Stimulated activated CD4-positive, alpha-beta T cell treated with anti-CD3 and anti-CD28 coated beads, Interleukin-12 subunit alpha, Interleukin-12 subunit beta, amount 100 ng/mL, for 4 hours (primary cell): ENCODE measurements at places on chromosomes 1 and 21.
A peak's percentile ranks its signal among the peaks of the same experiment; 100 is the strongest.

DNA sequence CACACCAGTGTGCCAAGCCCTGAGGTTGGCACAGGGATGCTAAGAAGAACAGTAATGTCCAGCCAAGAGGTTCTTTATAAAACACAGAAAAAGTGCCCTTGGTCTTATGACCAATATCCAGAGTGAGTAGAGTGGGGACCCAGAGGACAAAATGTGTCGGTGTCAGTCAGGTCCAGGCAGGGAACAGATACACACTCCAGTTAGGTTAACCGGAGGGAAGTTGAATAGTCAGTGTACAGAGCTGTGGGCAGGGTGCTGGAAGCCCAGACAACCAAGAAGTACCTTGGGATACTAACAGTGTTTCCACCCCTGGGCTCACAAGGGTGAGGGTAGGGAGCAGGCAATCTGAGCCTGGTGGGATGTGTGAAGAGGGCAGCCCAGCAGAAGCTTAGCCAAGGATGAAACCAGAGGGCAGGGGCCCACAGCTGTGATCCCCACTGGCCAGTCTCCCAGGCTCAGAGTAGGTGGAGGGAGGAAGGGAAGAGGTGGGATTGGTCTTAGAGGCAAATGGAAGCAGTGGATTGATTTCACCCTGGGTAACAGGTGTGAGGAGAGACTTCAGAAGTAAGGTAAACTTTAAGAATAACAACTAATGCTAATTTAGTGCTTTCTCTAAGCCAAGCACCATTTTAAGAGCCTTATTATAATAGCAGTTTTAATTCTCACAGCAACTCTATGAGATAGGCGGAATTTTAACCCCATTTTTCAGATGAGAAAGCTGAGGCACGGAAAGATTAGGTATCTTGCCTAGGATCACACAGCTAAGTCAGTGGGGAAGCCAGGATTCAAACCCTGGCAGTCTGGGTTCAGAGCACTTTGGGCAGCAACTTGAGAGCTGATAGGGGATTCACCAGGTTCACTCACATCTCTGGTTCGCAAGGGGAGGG lies 143.4 kb upstream of the HOOK1 start:
- DNase-seq: no peak

- DNase-seq: no peak
These were observed 13.3 kb downstream of the ATF6 start for GRCh38 chr1:161779393-161779792.

DNA sequence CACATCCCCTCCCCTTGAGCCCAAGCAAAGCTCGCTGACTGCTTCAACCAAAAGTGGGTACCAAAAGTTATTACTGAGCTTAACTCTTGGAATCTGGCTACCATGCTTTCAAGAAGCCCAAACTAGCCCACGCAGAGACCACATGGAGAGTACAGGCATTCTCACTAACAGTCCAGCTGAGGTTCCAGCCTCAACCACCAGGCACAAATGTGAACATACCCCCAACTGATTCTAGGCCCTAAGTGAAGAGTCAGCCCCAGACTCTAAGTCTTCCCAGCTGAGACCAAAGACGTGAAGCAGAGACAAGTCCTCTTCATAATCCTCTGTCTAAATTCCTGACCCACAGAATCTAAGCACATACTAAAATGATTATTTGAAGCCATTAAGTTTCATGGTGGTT lies 36.8 kb downstream of the EVI5 start:
- DNase-seq: no peak

DNA sequence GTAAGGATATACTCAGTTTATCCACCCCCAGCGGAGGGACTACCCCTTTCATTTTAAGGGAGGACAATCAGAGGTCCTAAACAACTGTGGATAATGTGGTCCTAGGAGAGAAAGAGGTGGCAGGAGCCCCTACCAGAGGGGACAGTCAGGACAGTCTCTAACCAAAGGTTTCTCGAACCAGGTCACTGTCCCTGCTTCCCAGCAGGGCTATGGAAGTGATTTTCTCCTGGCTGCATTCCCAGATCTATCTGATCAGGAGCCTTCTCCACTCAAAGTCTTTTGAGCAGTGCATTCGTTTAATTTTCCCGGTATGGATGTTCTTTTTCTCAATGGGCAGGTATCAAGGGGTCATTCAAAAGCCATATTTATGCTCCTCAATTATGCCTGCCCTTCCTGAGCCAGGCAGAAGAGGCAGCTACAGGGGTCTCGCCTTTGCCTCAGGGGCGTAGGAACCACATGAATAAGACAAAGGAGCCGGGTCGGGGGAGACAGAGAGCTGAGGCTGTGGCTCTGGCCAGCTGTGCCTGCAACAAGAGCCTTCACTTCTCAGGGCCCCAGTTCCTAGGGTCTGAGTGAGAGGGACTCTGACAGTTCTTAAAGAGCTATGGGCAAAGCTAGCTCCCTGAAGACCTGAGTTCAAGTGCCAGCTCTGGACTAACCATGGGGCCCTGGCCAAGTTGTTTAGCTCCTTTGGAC lies 62.5 kb upstream of the DMRTB1 start:
- no peak for DNase-seq

GRCh38 chr1:226782845-226783601 lies 43.9 kb upstream of the ITPKB start:
- DNase-seq: no peak

DNA sequence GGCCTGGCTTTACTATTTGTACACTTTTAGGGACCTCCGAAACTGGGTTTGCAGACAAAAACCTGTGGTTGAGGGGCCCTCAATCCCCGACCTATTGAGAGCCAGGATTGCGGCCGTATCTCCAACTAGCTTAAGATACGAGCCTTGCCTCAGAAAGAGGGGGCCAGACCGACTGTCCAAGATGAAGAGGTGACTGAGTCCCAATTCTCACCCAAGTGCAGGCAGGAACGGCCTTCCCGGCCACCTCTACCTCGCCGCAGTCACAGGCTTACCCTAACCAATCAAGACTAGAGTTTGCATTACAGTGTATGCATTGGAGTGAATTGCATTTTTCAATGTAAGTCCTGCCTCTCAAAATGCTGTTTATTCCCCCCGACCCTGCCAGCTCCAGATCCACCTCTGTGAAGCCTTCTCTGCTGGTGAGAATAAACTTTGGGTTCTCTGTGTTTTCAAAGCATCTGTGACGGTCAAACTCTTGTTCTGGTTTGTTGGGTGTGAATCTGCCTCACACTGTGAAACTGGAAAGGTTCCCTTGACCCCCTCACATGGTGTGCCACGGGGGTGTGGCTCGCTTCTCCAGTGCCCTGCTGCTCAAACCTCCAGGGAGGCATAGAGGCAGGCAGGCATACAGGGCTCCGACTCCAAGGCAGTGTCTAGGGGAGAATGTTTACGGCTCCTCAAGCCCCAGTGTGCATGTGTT lies 62.2 kb upstream of the WLS start:
- no peak for DNase-seq

- no peak for DNase-seq
These were observed 261.8 kb downstream of the FOXD2 start for GRCh38 chr1:47699492-47700235.

DNA sequence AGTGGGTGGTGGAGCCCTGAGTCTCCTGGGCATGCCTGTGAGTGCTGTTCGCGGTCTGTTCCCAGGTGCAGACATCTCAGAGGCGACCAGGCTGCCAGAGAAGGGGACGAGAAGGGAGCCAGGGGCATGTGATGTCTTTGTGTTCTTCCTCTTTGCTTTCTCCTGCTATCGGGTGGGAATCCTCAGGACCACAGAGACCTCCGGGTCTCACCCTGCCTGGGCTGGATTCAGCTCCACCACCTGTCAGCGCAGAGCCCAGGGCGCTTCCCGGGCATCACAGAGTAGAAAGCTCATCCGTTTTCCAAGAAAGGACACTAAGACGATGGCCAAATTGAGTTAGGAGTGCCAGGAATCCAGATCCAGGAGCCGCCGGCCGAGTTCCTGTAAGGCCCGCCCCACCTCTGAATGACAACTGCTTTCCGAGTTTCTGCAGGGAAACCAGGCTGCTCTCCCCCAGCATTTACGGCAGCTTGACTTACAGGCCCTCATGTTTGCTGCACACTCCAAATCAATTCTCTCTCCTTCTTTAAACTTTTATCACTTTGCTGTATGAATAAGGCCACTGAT lies 130.8 kb downstream of the CAMTA1 start:
- no peak for DNase-seq

DNA sequence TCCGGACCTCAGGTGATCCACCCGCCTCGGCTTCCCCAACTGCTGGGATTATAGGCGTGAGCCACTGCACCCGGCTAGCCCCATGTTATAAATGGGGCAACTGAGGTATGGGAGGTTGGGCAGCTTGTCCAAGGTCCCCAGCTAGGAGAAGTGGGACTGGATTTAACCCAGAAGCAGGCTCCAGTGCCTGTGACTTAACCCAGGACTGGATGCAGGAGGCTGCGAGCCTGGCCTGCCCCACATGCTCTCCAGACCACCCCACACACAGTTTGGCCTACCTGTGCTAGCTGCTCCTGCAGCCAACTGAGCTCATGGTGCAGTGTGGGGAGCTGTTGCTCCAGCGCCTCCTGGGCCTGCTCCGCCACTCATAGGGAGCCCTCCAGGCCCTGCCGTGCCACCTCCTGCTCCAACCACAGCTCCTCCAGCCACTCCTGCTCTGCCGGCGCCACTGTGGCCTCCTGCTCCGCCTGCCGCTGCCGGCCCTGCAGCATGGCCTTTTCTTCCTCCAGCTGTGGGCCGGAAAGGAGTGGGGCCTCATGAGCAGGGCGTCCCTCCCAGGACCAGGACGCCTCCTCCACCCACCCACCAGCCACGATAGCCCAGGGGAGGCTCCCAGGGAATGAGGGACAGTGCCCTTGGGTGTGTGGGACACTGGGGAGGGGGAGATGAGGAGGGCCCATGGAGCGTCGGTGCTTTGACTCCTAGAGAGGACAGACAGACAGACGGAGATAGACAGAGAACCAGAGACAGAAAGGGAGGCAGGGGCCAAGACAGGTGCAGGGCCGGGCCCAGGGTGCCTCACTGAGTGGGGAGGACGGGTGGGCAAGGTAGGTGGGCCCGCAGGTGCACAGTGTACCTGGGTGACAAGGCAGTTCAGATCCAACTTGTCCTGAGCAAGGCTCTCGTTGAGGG lies 12.4 kb upstream of the NBPF1 start:
- no peak for DNase-seq

- no peak for DNase-seq
These were observed 115.5 kb upstream of the NCAM2 start for GRCh38 chr21:20882462-20883407.

GRCh38 chr1:180918519-180918918 lies 5.8 kb downstream of the KIAA1614 start:
- no peak for DNase-seq

GRCh38 chr1:60727552-60727951 lies 354.8 kb upstream of the NFIA start:
- no peak for DNase-seq

DNA sequence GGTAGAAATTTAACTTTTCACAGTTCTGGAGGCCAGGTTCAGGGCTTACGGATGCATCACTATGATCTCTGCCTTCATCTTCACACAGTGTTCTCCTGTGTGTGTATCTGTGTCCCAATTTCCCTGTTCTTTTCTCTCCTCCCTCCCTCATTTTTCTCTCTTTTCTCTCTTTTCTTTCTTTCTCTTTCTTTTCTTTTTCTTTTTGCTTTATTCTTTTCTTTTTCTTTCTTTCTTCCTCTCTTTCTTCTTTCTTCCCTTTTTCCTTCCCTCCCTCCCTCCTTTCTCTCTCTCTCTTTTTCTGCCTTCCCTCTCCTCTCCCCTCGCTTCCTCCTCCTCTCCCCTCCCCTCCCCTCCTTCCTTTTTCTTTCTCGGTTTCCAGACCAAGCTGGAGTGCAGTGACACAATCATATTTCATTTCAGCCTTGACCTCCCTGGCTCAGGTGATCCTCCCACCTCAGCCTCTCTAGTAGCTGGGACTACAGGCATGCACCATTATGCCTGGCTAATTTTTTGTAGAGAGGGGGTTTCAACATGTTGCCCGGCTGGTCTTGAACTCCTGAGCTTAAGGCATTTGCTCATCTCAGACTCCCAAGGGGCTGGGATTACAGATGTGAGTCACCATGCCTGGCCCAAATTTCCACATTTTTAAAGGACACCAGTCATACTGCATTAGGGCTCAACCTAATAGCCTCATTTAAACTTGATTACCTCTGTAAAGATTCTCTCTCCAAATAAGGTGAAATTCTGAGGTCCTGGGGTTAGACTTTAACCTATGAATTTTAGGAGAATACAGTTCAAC lies 115.9 kb downstream of the HUNK start:
- no peak for DNase-seq

GRCh38 chr1:2050793-2051682 lies 827 bp downstream of the PRKCZ start:
- DNase-seq: no peak

- no peak for DNase-seq
These were observed 109.5 kb upstream of the LMO4 start for GRCh38 chr1:87219141-87219540.

- no peak for DNase-seq
These were observed 1145.6 kb downstream of the KCNT2 start for GRCh38 chr1:195462646-195463045.

GRCh38 chr1:45359882-45360513 lies 19.8 kb upstream of the MUTYH start:
- DNase-seq: peak; percentile 40

DNA sequence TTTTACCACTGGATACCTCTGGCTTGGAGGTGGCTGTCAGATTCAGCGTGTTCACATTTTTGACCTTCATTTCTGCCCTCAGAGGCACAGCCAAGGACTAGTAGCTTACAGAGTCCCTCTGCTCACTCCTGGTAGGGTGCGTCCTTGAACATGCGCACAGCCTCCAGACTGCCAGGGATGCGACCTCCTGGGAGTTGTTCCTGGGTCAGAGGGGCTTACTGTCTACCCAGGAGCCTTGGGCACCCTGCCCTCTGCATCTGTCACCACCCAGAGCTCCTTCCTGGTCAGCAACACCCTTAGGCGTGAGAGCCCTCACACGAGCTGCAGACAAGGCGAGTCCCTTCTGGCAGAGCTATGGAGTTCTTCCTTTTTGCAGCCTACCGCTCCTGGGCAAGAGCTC lies 1.7 kb downstream of the SLX9 start:
- DNase-seq: no peak

DNA sequence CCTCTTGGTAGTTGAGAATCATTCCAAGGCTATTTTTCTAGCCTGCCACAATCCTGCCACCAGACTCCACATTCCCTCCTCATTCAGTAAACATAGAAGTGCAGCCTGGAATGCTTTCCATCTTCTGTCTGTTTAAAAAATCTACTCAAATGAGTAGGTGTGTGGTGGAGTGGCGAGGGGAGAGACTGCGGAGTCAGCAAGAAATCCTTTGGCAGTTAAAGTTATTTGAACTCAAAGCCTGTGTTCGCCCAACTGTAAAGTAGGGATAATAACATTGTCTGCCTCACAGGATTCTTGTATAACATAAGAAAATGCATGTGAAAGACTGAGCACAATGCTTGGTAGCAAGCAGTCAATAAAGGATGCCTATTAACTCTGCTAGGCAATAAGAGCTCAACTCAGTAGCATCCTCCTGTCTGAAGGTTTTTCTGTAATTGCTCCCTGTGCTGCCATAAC lies 22.2 kb upstream of the DPT start:
- no peak for DNase-seq

- no peak for DNase-seq
These were observed 43.4 kb downstream of the WDR64 start for GRCh38 chr1:241695246-241696171.

DNA sequence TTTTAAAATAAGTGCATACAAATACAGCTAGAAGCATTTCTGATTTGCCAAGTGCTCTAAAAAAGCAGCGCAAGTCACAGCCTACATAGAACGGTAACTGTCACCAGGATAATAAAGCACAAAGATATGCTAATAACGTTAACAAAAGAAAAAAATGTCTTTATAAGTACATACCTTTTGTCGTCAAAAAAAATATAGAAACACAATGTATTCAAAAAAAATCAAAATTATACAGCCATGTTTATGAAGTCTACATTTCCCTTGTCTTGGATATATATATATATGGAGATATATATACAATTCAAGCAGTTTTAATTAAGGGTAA lies 3.2 kb downstream of the IRF2BP2 start:
- no peak for DNase-seq

GRCh38 chr1:216064643-216065042 lies 358.6 kb downstream of the USH2A start:
- no peak for DNase-seq
